ENCODE measurements at places on chromosomes 11 and 22.
A peak's percentile ranks its signal among the peaks of the same experiment; 100 is the strongest.

DNA sequence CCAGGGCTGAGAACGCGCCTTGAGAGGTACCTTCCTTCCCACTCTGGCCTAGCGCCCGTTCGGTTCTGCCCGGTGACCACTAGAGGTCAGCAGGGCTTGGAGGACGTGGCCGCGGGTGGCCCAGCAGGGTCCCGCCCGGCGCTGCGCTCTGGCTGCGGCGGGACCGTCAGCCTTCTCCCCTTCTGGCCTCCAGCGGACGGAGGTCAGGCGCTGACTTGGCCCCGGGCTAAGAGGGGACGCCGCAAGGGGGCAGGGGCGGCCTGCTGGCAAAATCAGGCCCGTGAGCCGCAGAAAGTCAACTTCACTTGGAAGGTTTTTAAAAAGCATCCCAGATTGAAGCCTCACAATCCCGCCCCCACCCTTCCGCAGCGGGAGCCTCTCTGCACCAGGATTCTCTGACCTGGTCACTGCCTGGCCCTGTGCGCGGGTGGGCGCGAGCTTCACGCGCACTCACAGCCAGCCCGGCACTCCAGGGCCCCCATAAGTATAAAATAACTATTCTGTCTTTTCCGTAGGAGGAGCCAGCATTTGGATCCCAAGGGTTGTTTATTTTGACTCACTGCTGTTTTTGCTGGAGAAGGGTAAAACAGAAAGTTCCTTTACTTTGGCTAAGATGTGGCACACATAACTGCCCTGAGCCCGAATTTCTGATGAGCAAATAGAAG, 23.2 kb upstream of the ZBTB16 start:
- DNase-seq, result peak; percentile 77

- no peak for DNase-seq
Observed at GRCh38 chr11:78949976-78950690, 375.5 kb upstream of the NARS2 start.

DNA sequence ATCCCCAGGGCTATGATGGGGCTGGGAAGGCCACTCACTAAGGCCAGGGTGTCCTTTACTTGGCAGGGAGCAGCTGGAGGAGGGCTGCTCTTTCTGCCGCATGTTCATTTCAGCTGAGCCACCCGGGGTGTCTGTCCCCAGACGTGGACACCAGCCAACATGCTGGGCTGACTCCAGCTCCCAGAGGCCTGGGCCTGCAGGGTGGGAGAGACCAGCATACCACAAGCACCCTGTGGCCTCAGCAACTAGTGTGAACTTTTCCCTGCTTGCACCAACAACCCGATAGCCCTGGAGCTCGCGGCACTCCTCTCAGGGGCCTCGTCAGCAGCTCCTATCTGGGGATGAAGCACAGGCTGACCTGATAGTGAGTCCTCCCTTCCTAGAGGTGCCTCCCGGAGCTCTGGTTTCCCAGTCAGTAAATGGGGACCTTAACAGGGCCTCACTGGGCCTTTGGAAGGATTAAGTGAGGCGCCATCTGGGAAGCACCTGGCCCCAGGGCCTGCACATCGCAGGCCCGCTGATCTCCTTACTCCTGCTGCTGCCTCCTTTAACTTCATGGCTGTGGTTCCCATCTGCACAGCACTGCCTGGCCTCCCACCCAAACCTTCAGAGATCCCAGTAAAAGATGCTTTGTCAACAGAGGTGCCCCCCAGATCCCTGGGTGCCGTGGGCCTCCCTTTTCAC, 83.4 kb downstream of the GALNT18 start:
- no peak for DNase-seq

GRCh38 chr11:102196816-102197215, 86.6 kb downstream of the YAP1 start:
- no peak for DNase-seq

GRCh38 chr11:47184711-47185304, 1.4 kb downstream of the PACSIN3 start:
- DNase-seq, result no peak

DNA sequence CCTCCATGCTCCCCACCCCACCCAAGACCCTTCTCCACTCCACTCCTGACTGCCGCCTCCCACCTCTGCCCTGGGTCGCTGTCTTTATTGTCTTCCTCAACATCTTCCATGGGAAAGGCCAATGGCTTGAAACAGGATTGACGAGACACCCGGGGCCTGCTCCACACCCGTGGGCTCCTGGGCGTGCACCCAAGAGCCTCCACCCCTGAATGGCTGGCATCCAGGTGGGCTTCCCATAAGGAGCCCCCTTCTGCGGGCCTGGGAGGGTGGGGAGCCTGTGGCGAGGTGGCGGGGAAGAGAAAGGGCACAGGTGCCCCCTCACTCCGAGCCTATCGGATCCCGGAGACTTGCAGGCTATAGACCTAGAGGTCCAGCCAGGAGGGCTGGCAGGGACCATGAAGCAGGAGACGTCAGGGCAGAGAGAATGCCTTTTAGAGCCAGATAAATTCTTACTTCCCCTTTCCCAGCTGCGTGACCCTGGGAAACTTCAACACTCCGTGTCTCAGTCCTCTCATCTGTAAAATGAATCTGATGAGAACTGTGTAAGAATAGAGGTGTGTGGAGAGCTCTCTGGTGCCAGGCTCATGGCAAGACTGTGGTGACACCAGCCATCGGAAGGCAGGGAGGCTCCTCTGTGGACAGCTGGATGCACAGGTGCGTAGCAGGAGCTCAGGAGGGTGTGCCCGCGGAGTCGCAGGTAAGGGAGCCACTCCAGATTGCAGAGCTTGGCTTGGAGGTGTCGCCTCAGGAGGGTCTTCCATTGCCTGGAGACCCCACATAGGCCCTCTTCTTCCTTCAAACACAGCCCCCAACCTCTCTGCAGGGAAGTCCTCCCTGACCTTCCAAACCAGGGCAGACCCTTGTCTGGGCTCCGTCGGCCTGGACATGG, 53.9 kb downstream of the SMIM38 start:
- DNase-seq, result no peak

DNA sequence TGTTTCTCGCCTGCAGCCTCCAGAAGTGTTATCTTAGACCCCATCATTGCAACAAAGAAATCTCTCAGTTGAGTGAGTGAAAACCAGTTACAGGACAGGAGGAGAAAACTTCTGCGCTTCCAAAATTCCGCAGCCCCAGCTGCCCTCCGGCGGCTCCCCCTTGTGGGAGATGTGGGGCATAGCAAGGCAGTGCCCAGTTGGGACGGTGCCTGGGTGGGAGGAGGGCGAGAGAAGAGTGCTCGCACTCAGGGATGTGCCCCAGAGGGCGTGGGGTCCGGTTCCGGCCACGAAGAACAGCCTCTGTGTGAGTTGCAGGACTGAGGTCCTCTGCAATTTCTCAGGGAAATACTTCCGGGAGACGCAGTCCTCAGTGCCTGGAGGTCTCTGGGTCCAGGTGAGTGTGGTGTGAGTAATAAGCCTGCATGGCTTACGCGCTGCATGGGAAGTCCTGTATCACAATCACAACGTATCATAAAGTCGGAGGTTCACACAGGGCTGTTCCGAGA, 87.0 kb upstream of the BLID start:
- peak; percentile 72 for DNase-seq

- no peak for DNase-seq
Observed at GRCh38 chr11:10318527-10318802, 13.6 kb downstream of the ADM start.

All from fibroblast of gingiva (primary cell).